Choroid plexus epithelial cell (primary cell): ENCODE measurements at places on chromosomes 12 and 14.

GRCh38 chr12:2301531-2302461 is 249.0 kb downstream of the CACNA1C start:
- no peak for DNase-seq

DNA sequence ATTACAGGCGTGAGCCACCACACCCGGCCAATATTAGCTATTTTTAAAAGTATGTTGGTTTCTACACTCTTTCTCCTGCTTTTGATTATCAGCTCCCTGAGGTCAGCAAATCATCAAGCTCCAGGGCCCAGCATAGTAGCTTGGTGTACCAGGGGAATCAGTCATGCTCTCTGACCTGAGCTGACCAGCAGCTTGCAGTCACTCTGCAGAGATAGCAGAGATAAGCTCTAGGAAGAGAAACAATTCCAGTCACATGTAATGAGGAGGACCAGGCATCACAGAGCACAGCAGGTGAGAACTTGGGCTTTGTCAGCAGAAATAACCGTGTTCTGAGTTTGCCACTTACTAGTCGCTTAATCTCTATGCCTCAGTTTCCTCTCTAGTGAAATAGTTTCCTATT is 8.5 kb downstream of the PLEKHD1 start:
- no peak for DNase-seq

DNA sequence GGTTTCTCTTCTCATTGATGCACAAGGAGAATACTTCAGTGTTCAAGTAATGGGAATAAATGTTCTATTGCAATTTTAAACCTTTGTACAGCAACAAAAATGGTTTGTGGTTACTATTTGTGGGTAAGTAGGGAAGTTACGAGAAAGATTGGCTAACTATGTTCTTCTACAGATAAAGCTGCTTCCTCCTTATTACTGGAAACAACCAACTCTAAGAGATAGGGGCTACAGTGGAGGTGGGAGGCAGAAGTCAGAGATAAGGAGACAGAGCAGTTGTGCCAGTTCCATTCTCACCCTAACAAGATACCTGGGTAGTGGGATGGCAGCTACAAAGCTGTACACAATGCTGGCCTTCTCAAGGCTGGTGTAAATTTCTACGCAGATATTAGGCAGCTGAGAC is 16.2 kb downstream of the NOXRED1 start:
- peak; percentile 18 for DNase-seq

- DNase-seq: peak; percentile 98
Measured at GRCh38 chr12:12901158-12901791, 9.9 kb downstream of the GPRC5A start.

GRCh38 chr14:38512236-38512635 is 256.3 kb upstream of the CLEC14A start:
- no peak for DNase-seq

DNA sequence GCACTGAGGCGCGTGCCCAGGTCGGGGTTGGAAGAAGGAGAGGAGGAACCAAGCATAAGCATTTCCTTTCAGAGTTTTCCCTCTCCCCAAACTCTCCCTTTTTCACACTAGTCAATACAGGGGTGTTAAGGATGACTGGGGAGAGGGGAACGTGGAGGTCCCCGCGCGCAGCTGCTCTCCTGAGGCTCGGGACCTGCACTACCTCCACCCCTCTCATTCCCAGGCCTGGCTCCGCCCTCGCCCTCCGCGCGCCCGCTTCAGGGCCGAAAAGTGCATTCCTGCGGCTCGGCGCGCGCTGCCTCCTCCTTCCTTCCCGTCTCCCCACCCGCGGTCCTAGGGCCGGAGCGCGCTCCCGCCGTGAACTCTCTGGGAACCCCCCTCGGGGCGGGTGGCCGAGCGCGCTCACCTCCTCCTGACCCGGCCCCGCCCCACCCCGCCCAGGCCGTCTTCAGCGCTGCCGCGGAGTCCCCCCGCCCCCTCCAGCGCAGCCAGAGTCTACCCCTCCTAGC is 11.3 kb downstream of the RARG start:
- DNase-seq: peak; percentile 97

- DNase-seq: peak; percentile 58
Measured at GRCh38 chr12:120944645-120945217, 33.6 kb upstream of the HNF1A start.

GRCh38 chr12:82880442-82880901 is 193.8 kb downstream of the TMTC2 start:
- peak; percentile 48 for DNase-seq

GRCh38 chr12:132289356-132290202 is 39.8 kb downstream of the GALNT9 start:
- DNase-seq: no peak

DNA sequence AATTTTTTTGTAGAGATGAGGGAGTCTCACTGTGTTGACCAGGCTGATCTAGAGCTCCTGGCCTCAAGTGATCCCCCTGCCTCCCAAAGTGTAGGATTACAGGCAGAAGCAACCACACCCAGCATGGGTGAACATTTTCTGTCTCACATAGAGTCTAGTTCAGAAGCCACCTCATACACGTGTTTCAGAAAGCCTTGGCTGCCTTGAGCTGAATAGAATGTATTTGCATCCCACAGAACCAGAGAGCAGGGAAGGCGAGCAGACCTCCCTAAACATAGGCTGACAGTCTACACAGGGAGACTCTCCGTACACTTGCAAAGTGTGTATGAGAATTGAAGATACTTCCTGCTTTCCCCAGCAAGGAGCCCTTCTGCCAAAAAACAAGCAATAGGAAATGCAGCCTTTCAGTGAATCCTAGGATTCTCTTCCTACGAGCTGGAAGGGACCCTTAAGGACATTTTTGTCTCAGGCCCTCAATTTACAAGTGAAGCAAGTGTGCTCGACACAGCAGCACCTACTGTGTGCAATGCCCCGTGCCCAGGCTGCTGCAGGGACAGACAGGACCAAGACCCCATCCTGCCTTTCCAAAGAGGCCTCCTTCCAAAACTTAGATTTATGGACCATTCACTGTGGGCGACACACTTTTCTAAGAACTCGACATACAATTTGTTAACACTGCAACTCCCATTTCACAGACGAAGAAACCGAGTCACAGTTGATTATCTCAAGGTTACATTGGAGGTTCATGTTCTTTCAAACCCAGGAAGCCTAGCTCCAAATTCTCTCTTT is 11.2 kb downstream of the NUAK1 start:
- DNase-seq: peak; percentile 65

GRCh38 chr12:64103825-64104740 is 118.0 kb downstream of the KICS2 start:
- peak; percentile 33 for DNase-seq

- DNase-seq: peak; percentile 85
Measured at GRCh38 chr14:20436363-20436755, 393 bp upstream of the KLHL33 start.

DNA sequence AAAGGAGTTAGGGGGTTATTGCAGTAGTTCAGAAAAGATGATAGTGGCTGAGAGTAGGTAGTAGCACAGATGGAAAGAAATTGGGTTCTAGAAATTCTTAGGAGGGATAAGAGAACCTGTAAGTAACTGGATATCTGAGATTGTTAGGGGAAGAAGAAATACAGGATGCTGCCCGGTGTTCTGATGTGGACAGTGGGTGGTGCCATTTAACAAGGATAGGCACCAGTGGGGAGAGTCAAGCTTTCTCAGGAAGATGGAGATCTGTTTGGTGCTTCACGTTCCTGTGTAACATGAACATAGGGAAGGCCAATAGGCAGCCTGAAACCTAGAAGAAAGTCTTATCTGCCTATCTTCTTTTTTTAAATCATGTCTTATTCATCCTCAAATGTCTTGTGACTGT is 245.9 kb downstream of the NPAS3 start:
- peak; percentile 61 for DNase-seq

GRCh38 chr12:3614806-3615466 is 123.9 kb downstream of the PRMT8 start:
- DNase-seq: no peak

DNA sequence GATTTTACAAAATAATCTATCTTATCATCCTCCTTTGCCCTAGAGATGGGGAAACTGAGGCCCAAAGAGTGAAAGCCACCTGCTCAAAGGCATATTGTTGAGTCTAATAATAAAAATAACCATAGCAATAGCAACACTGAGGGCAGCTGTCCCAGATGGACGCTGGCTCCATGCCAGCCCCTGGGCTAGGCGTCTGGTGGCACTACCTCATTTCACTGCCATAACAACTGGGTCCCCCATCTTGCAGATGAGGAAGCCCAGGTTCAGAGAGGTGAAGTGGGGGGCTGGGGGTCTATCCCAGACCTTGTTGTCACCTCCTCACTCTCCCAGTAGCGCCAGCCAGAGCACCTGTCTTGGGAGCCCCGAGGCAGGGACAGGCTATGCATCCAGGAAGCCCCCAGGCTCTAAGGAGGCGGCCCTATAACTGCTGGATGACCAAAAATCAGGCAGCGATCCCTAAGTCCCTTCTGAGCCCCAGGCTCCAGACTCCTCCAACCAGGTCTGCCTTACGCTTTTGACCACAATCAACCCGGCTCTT is 12.8 kb downstream of the BDKRB2 start:
- DNase-seq: no peak

GRCh38 chr12:79451978-79452377 is 238.8 kb downstream of the PAWR start:
- DNase-seq: peak; percentile 96

DNA sequence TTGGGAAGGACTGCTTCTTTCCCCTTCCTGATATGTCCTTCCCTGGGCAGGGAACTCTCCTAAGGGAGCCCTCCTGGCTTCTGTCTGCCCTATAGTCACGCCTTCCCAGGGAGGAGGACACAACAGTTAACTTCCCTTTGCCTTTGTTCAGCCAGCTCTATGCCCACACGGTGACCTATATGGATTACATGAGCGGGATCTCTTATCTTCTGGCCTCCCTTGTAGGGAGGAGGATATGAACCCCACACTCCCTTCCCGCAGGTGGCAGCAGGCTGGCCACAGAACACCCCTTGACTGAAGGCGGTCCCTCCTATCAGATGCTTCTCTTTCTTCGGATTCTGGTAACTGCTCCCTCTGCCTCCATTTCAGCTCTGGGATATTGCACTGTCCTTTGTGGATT is 135.6 kb upstream of the MAX start:
- DNase-seq: no peak

DNA sequence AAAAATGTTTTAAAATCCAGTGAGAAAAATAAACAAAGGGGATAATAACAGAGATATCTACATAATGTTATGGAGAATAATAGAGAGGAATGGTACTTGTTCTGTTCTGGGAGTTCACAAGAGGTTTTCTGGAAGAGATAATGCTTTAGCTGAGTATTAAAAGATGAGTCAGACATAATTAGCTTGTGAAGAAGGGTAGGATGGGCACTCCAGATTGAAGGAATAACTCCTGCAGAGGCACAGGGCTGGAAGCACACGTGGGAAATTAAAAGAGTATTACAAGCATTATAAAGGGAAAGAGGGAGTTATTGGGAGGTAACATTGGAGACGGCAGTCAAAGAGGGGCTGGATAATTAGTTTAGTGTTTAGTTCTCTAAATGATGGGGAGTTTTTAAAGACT is 124.9 kb upstream of the BTG1 start:
- no peak for DNase-seq

DNA sequence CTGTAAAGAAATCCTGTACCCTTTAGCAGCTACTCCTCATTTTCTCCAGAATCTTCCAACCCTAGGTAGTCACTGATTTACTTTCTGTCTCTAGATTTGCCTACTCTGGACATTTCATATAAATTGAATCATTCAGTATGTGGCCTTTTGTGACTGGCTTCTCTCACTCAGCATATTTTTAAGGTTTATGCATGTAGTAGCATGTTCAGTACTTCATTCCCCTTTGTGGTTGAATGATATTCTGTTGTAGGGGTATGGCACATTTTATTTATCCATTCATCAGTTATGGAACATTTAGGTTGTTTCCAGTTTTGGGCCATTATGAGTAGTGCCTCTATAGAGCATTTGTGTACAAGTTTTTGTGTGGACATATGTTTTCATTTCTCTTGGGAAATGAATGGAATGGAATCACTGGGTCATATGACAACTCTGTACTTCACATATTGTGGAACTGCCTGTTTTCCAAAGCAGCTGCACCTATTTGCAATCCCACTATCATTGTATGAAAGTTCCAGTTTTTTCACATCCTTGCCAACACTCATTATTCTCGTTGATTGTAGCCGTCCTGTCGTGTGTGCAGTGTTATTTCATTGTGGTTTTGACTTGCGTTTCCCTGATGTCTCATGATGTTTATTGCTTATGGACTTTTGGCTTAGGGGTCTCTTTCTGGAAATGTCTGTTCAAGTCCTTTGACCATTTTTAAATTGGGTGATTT is 57.2 kb downstream of the ATF7IP start:
- no peak for DNase-seq

DNA sequence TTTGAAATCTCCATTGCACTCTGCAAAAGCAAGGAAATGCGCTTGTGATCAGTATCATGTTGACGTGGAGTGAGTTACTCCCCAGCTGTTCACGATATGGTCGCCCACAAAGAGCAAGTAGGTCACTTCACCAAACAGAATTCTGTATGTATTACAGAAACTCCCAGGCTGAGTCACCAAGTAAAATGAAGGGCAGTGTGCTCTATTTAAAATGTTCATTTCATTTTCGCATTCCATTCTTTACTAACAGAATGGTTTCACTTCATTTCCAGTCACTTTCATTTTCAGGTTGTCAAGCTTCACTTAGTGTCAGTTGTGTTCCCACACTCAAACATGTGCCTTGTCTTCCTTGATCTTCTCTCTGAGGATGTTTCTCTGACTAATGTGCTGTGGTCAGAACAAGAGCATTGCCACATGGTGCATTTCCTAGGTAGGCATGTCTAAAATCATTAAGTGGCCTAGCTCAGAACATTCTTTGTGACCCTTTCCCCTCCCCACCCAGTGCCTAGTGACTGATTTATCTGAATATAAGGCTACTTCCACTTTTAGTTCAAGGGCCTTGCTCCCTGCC is 391.2 kb downstream of the RAD51B start:
- peak; percentile 98 for DNase-seq

GRCh38 chr12:130240831-130241590 is 78.7 kb downstream of the FZD10 start:
- DNase-seq: no peak

DNA sequence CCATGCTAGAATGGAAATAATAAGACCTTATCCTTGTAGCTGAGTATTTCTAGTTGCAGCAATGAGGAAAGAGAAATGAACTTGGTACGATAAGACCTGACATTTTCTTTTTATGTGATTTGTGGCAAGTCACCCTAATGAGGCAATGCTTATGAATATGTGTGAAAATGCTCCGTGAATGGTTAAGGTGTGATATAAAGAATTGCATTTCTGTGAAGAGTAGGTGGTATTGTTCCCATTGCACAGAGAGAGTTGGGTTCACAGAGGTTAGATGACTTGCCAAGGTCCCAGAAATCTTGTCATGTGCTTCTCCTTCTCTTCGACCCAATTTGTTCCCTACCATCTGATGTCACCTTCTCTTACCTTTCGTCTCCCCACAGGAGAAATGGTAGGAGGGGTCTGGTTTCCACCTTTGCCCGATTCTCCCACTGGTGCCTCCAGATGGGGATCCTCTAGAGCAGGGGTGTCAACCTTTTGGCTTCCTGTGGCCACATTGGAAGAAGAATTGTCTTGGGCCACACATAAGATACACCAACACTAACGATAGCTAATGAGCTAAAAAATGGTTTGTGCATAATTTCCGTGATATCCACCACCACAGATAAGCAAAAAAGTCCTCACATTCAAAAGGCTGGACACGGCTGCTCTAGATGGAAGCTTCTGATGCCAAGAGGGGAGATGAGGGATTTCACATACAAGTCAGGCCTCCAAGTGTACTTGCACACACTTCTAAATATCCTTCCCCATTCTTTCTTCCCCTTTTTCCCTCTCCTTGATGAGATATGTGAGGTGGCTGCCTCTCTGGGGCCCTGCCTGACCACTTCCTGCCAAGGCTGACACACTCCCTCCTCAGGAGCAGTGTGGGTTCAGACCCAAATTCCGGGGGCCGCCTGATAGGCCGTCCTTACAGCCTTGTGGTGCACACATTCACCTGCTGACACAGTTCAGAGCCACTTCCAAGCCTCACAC is 96.1 kb downstream of the PLXNC1 start:
- DNase-seq: no peak

GRCh38 chr14:42111355-42111754 is 504.7 kb downstream of the LRFN5 start:
- DNase-seq: no peak
